LoVo (cell line): ENCODE measurements at places on chromosomes 3 and 15.

GRCh38 chr3:180594631-180595558, 7.1 kb upstream of the TTC14 start:
- peak; percentile 27 for DNase-seq

- no peak for DNase-seq
Measured at GRCh38 chr3:123055352-123055751, 11.5 kb upstream of the PDIA5 start.

GRCh38 chr3:98778852-98779413, 15.8 kb downstream of the ST3GAL6 start:
- no peak for DNase-seq

GRCh38 chr3:194573680-194574437, 59.4 kb downstream of the TMEM44 start:
- DNase-seq, result no peak

DNA sequence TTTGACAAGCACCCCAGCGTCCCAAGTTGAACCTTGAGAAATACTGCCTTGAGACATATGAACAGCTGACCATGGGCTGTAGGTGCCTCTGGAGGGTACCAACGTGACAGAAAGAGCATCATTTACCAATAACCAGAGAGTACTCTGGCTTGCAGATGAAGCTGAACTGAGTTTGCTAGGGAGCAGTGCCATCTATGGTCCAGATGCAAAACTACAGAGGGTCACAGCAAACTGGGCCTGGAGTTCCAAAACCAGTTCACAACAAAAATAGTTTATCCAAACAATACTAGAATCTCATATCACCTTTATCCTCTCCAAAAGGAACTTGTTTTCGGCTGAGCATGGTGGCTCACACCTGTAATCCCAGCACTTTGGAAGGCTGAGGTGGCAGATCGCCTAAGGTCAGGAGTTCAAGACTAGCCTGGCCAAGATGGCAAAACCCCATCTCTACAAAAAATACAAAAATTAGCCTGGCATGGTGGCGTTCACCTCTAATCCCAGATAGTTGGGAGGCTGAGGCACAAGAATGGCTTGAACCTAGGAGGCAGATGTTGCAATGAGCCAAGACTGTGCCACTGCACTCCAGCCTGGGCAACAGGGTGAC, 69.3 kb downstream of the CHAC1 start:
- no peak for DNase-seq

- no peak for DNase-seq
Measured at GRCh38 chr15:85480923-85481322, 100.5 kb downstream of the AKAP13 start.

DNA sequence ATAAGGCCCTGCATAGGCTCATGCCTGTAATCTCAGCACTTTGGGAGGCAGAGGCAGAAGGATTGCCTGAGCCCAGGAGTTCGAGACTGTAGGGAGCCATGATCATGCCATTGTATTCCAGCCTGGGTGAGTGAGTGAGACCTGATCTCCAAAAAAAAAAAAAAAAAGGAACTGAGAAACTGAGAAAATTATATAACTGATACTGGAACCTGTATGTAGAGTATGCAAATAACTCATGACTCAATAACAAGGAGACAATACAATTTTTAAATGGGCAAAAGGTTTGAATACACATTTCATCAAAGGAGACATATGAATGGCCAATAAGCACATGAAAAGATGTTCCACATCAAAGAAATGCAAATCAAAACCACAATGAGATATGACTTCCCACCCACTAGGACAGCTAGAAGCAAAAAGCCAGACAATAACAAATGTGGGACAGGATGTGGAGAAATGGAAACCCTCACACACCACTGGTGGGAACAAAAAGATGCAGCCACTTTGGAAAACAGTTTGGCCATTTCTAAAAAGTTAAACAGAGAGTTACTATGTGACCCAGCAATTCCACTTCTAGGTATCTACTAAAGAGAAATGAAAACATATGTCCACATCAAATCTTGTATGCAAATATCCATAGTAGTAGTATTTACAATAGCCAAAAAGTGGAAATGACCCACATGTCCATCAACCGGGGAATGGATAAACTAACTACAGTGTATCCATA, 70.7 kb downstream of the IQSEC1 start:
- no peak for DNase-seq

GRCh38 chr3:18051306-18051705, 308.9 kb upstream of the TBC1D5 start:
- no peak for DNase-seq

DNA sequence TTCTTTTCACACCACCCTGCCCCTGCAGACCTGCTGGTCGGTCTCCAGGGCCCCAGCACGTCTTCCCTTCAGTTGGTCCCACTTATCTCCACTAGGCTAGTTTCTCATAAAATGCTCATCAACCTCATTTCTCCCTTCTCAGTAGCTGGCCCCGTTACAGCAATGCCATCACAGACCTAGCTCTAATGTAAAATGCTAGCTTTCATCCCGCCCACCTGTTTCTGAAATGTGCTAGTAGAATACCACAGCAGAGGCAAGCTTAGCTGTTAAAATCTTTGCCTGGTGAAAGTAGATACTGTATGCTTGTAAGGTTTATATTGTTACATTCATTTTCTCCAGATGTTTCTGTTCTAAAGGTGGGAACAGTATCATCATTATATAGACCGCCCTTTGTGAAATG, 13.1 kb downstream of the MKRN2OS start:
- no peak for DNase-seq

DNA sequence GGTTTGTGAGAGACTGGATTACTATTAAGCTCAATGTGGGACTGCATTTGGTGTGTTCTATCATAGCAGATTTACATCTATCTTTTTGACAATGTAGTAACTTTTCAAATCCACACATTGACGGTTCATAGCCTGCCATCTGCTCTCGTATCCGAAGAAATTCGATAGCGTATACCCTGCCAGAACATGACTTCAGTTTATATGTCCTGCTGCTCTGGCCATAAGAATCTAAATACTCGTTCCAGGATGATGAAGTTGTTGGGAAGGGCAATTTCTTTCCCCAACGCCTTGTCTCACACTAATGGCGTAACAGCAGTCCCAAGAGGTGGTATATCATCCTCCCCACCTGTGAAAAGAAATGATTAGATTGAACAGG, 180.0 kb downstream of the LSAMP start:
- DNase-seq, result no peak

GRCh38 chr15:83498801-83499200, 51.7 kb downstream of the SH3GL3 start:
- no peak for DNase-seq

DNA sequence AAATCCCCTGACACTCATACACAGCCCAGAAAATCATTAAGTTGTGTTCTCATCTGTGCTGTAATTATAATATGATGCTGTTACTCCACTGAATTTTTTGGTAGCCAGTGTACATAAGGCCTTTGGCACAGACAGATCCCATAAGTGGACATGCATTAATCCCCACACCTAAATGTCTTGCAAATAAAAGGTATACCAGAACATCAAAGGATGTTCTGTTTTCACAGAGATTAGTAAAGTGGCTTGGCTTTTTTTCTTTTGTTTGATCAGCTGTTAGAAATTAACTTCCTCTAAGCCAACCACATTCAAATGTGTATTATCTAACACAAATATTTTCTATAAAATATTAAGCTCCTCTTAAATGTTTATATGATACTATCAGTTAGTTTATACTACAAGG, 2.7 kb downstream of the SST start:
- no peak for DNase-seq
